ENCODE measurements at places on chromosomes 2 and 18. TPM values are rescaled to one million over a fixed set of nuclear protein-coding genes. Genes with fewer than 3 reads are reported as not detected.

- DNase-seq, result no peak
Observed at GRCh38 chr2:49830846-49831245, 676.5 kb upstream of the FSHR start.

DNA sequence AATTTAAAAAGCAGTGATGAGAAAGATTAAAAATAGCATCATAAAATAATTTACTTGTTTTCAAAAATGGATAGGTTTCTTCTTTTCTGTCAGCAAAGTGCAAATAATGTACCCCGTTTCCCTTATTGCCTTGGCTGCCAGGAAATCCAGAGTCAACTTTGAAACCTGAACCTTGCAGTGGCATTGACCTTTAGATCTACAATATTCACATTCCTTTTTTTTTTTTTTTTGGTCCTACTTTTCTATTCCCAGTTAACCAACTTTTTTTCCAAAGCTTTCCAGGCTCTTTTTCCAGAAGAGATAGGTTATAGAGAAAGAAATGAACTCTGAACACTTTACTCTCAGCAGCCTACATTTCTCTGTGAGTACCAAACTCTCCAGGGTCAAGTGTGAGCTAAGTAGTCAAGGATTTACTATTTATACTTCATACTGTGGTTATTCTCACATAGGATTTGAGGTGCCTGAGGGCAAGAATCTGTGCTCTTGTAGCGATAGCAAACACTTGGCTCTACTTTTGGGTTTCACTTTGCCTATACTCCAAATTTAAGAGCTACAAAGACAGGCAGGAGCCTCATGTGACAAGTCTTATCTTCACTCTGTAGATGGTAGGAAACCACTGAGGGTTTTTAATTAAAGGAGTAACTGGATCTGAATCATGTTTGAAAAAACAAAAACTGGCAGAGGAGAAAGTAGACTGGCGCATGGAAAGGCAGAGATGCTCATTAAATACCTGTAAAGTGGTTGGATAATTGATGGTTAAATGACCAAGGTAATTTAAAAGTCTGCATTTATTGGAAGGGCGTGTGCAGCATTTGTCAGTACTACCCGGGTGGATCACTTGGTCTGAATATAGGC lies 63.2 kb upstream of the TMEM17 start:
- DNase-seq, result peak; percentile 32

- peak; percentile 93 for DNase-seq
Observed at GRCh38 chr2:182359990-182360662, 66.7 kb downstream of the PDE1A start.

SLC4A5 gene
- polyA plus RNA-seq, result 0.19 TPM

SPHKAP gene
- not detected for polyA plus RNA-seq

GRCh38 chr2:95296880-95297487 lies at the start of gene KCNIP3:
Gene KCNIP3 (plus strand): TSS chr2:95297347. CDS start chr2:95297439, 92 bp downstream.
- peak; percentile 18 for DNase-seq
